ENCODE measurements at places on chromosomes 11 and 22.

GRCh38 chr22:45460288-45461109 is 42.2 kb upstream of the FBLN1 start:
- peak; percentile 78 for DNase-seq

DNA sequence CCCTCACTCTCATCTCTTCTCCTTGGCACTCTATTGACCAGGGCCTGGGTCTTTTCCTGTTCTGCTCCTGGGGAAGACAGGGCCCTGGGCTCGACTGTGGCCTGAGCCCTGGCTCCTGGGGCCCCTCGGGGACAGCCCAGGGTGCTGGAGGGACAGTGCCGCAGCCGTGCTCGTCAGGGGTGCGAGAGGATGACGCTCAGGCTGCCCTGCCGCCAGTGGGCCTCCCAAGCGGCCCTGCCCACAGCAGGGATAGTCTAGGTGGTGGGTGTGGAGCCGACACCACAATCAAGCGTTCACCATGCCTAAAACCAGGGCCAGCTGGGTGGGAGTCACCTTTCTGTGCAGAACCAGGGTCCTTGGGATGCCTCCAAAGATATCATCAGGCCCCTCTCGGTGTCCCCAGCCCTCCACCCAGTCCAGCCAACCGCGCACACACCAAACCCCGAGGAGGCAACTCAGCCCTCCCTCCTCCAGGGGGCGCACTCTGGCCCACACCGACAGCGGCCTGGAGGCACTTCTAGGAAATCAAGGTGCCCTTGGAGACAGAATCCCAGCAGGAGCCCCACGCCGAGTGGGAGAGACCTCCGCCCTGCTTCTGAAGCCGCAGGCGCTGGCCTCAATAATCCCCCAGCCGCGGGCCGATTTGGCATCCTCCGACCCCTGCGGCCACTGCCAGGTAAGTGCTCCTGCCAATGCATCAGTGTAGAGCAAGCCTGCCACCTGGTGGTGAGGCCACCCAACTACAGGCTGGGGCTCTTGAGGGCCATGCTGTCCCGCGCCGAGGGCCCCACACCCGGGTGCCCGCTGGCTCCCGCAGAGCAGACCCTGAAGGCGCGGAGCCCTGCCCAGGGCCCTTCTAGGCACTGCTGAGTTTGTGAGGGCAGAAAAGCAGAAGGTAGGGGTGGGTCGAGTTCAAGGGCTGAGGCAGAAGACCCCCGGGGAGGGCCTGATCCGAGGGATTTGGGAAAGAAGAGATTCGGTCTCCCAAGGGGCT is 496.4 kb downstream of the BUD13 start:
- peak; percentile 51 for DNase-seq

DNA sequence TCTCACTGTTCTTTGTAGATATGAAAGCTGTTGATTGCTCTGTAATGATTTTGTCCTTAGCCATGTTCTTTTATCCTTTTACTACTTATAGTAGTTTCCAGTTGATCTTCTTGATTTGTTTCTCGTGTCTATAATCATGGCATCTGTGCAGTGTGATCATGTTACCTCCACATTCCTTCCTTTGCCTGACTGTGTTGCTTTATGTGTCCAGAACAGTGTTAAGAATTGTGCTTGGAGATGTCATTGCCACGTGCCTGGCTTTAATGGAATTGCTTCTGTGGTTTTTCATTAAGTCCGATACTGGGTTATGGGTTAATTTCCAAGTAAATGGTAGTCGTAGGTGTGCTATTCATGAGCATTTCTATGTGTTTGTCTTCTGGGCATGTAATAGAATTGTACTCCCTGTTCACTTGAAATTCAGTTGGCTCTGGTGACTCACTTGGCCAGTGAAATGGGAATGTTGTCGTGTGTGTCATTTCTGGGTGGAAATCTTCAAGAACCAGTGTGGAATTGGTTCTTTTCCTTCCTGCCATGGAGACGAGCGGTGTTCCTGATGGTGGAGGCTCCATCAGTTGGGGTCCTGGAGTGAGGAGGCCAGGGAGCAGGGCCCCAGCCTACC is 6.8 kb downstream of the GTSE1 start:
- DNase-seq: no peak

GRCh38 chr11:128653801-128654231 is 40.1 kb upstream of the FLI1 start:
- no peak for DNase-seq

DNA sequence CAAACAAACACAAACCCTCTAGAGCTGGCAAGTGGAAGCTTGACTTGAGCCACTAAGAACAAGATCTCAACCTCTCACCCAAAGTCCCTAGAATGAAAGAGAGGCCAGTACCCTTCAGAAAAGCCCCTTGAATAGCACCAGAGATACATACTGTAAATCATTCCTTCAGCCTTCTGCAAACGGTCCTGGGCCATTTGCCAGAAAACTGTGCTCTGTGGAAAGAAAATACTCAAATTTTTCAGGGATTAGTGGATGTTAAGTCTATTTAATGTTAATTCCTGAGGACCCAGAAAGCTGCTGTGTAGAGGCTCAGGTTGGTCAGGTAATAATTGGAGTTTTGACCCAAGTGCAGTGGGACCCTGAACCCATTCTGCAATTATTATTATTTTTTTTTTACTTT is 16.9 kb downstream of the SERPINH1 start:
- no peak for DNase-seq

DNA sequence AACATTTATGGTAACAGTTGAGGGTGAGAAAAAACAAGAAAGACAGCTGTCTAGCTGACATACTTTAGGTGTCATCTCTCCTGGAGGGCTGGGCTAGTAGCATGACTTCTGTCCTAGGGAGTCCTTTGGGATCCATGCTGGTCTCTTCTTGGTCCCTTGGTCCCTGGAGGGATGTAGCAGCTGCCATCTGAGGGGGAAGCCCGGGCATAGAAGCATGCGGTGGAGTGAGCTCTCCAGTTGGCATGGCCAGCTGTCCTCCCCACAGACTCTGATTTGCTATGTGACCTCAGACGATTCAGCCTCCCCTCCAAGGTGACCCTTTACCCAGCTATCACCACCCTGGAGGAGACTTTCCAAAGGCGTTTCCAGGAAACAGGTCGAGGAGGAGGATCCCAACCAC is 28.7 kb downstream of the POU2F3 start:
- no peak for DNase-seq

GRCh38 chr11:93822359-93822758 is 28.1 kb downstream of the VSTM5 start:
- DNase-seq: no peak

DNA sequence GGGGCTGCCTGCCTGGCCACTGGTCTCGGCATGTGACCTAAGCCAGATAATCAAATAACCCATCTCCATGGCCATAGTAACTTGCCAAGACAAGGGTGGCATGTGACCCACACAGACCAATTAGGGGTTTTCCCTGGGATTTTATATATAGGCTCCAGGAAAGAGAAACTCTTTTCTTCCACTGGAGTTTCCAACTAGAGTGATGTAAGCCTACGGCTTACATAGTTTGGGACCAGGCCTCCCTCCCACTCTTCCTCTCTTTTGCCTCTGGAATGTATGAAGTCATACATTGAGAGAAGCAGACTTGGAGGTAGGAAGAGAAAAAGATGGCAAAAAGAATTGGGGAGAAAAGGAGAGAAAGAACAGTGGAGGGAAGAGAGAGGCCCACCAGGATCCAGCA is 84.6 kb upstream of the LDLRAD3 start:
- DNase-seq: no peak

DNA sequence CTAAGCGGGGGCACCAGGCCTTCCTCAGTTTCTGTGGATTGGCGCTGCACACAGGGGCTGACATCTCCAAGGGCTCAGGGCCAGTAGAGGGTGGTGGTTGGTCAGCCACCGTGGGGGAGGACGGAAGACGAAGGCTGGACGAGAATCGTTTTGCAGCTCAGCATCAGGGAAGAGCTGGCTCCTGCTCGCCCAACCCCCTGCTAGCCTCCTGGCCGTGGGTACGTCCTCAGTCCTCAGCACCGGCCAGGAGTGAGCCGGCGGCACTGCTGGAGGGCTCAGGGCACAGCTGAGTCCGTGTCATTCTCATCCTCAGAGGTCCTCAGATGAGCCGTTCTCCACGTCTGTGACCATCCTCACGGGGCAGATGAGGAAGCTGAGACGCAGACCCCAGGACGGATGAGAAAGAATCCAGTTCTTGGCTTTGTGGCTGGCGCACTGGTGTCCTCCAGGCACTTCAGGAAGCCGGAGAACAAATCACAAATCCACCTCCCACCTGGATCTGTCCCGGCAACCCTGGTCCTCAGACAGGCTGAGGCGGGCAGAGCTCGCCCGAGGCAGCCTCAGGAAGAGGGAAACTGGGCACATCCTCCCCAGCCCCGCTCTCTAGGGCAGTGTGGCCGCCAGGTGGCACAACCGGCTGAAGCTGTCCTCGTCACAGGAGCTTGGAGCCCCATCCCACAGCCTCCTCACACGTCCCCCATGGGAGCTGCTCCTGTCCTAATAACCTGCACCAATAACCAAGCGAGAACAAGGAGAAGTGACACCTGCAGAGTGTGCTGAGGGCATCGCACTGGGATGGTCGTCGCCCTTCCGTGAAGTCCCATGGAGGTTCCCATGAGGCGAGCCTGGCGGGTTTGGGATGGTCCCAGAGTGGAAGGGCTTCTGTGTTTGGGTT is 393.7 kb downstream of the BRD1 start:
- no peak for DNase-seq

- DNase-seq: no peak
Observed at GRCh38 chr11:10390375-10390774, 64.7 kb upstream of the AMPD3 start.

- DNase-seq: no peak
Observed at GRCh38 chr11:78652843-78653239, 78.2 kb upstream of the NARS2 start.

DNA sequence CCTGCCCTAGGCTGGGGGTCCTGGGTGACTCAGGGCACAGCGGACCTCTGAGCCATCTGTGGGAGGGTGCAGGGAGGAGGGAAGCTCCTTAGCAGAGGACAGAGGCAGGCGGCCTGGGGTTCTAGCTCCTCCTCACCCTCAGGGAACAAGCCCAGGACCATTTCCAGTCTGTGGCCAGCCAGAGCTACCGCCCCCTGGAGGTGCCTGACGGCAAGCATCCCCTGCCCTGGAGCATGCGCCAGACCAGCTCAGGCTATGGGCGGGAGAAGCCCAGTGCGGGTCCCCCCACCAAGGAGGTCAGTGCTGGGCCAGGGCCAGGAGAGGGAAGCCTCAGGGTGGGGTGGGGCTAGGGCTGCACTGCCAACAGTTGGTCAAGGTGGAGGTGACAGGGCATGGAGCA is 26.0 kb upstream of the LRRC10B start:
- DNase-seq: no peak

DNA sequence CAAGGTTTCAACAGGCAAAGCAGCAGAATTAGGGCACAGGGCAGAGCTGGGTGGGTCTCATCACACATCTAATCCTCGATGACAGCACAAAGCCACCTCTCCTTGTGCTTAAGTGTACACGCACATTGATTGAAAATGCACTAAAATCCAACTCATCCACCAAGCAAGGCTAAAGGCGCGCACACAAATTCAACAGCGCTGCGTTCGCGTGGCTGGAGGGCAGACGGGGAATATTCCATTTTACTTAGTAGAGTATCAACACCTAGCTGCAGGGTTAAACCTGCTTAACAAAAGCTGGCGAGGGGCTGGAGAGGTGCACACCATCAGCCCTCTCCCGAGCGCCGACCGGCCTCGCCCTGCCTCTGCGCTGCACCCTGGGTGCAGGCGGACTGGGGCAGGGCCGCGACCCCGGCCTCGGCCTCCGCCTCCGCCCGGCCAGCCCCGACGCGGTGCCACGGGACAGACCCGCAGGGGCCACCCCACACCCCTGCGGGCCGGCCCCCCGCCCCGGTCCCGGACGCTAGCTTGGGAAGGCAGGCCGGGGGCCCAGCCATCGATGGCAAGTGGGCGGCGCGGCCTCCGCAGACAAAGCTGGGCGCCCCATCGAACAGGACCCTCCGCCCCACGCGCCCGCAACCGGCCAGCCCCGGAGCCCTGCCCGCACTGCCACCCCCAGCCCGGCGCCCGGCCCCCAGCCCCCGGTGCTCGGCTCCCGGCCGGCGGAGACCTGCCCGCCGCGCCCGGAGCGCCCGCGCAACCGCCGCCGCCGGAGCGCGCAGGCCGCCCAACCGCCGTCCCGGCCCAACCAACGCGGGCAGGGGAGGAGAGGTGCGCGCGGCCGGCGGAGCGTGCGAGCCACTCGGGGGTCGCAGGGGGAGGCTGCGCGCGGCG is 929 bp downstream of the PRDM10 start:
- no peak for DNase-seq

DNA sequence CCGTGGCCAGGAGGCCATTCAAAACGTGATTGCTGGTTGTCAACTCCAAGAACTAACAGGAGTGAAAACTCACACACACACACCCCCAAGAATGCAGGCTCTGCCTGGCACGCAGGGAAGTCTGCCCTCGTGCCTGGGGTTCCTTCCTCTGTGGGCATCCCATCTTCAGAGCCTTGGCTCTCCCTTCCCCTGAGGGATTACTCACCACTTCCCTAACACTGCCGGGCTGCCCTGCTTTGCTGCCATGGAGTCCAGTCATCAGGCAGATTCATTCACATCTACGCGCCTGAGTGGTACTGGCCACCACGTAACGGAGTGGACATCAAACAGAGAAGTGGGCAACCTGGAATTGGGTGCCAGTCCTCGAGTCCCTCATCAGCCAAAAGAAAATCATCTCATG is 120.7 kb upstream of the TMEM45B start:
- DNase-seq: no peak

DNA sequence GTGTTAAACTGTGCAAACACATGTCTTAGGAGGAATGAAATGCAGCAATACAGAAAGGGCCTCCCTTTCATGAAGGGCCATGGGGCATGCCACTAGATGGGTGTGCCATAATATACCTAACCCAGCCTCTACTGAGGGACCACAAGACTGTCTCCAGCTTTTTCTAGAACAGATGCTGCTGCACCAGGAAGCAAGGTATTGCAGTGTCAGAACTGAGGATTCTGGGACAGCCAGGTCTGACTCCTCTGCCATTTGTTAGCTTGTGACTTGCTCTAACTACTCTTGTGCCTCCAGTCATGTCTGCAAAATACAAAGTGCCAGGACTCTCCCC is 53.2 kb downstream of the HIRA start:
- no peak for DNase-seq

GRCh38 chr11:35907648-35908431 is 36.0 kb upstream of the LDLRAD3 start:
- DNase-seq: no peak

DNA sequence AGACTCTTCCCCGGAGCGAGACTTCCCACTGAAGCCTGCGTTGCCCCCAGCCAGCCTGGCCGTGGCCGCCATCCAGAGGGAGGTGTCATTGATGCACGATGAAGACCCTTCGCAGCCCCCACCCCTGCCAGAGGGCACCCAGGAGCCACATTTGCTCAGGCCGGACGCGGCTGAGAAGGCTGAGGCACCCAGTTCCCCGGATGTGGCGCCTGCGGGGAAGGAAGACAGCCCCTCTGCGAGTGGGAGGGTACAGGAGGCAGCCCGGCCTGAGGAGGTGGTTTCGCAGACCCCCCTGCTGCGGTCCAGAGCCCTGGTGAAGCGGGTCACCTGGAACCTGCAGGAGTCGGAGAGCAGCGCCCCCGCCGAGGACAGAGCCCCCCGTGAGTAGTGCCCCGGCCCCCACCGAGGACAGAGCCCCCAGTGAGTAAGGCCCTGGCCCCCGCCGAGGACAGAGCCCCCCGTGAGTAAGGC is 6.4 kb downstream of the IRF7 start:
- DNase-seq: no peak
